Naive thymus-derived CD4-positive, alpha-beta T cell (primary cell): ENCODE measurements at places on chromosomes 12 and 14.

- no peak for DNase-seq
These were observed 124.5 kb downstream of the SLC8A3 start for GRCh38 chr14:70064136-70064865.

- no peak for DNase-seq
These were observed 406.4 kb downstream of the SNAPC1 start for GRCh38 chr14:62168564-62169155.

DNA sequence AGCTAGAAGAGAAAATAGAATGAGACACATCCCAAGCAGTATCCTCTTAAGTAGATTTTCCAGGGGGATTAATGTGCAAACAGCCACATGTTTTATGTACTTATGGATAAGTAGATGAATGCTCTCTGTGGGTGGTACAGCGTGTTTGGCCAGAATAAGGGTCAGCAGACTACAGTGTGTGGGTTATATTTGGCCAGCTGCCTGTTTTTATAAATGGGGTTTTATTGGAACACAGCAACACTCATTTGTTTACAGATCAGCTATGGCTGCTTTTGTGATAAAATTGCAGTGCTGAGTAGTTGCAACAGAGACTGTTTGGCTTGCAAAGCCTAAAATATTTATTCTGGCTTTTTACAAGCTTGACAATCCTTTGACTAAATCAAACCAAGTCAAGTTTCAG lies 780.2 kb upstream of the SEL1L start:
- no peak for DNase-seq

GRCh38 chr12:88552610-88553079 lies 27.6 kb downstream of the KITLG start:
- no peak for DNase-seq

- DNase-seq: no peak
These were observed 22.5 kb downstream of the TESC start for GRCh38 chr12:117076410-117077372.

- DNase-seq: no peak
These were observed 73.8 kb downstream of the NTF3 start for GRCh38 chr12:5505751-5506150.

DNA sequence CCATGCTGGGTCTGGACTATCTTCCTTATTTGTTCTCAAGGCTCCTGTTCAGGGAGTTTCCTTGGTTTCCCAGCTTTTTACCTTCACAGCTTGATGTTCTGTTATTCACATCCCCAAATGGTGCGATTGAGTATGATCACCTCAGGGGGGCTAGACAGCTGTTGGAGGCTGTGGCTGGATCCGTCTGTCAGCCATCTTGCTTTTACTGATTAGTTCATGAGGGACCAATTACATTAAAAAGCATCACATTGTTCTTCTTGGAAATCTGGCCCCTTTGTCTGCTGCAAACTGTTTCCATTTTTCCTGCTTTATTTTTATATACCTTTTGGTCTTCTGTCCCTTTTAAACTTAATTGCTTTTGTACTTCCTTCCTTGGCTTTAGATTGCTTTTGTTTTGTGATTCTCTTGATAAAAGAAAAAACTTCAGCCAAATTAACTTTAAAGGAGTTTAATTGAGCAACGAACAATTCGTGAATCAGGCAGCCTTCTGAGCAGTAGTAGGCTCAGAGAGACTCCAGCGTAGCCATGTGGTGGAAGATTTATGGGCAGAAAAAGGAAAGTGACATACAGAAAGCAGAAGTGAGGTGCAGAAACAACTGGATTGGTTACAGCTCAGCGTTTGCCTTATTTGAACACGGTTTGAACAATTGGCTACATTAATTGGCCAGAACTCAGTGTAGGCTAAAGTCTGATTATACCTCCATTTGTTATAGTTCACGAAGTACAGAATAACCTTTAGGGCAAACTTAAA lies 208.7 kb downstream of the AEBP2 start:
- DNase-seq: no peak

- DNase-seq: no peak
These were observed 11.0 kb downstream of the GPR135 start for GRCh38 chr14:59454139-59454538.

- no peak for DNase-seq
These were observed 24.3 kb upstream of the SMUG1 start for GRCh38 chr12:54213079-54213478.

- no peak for DNase-seq
These were observed 6.7 kb upstream of the VASH1 start for GRCh38 chr14:76754586-76754985.

- DNase-seq: no peak
These were observed 758.0 kb upstream of the USP15 start for GRCh38 chr12:61502179-61502578.

GRCh38 chr12:111607239-111607638 lies 8.1 kb upstream of the ATXN2 start:
- no peak for DNase-seq

GRCh38 chr14:34667007-34667406 lies 37.1 kb upstream of the SNX6 start:
- no peak for DNase-seq

GRCh38 chr12:50240096-50240791 lies 43.1 kb downstream of the LIMA1 start:
- DNase-seq: no peak

DNA sequence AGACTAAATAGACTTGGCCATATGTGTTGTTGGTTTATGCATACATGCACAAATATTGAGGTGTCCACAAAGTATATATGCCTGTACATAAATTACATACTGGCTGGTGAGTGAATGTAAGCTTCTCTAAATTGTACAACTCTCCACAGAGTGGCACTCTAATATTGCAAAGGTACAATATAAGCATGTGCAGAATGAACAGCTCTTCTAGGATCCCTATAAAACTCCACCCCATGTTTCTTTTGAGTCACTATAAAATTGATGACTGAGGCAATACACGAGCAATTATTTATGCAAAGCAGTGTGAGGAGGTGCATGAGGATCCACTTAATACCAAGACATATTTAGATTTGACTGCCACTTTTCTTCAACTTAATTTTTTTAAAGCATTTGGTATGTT lies 172.2 kb downstream of the NAV3 start:
- no peak for DNase-seq

DNA sequence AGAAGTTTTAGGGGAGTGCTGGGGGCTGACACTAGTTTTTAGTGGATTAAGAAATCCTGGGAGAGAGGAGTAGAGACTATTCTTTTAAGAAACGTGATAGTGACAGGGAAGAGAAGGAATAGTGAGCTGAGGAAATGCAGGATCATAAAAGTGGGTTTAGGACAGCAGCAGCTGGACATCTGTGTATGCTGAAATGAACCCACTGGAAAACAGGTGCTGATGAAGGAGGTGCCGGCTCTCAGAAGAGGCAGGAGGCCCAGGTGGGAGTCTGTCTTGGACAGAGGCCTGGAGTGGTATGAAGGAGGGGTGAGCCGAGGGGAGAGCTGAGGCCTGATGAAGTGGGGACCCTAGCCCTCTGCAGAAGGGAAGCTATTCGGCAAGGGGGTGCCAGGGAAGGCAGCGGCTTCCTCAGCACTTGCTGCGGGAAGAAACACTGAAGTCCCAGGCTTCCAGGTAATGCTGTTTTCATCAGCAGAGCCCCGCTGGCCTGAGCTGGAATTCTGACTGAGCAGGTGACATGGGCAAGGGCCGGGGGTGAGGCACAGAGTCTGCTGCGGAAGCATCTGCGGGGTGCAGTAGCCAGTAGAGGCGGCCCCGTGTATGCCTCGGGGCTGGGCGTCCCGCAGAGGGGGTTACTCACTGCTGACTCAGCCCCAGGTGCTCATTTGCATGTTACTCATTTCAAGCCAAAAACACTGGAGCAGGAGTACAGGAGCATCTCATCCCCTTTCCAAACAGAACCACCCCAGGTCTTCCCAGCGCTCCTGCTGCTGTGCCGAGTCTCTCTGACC lies 89.7 kb downstream of the TMCC3 start:
- no peak for DNase-seq

- no peak for DNase-seq
These were observed 3.4 kb upstream of the LRP6 start for GRCh38 chr12:12270226-12270625.

DNA sequence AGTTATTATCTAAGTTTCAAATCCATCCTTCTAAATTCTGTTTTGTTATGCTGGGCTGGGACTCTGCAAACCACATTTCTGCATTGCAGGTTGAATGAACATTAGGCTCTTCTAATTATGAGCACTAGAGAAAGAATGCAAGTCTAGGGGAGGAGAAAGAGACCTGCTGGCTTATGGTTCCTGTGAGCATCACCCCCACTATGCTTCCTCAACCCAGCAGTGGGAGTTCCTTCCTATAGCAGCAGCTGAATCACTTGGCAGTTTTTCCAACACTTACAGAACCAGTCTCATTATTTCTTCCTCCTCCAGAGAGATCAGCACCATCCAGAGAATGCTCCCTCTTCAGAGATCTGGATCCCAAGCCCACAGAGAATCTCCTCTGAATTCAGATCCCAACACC lies 297.7 kb upstream of the CLEC14A start:
- DNase-seq: no peak

DNA sequence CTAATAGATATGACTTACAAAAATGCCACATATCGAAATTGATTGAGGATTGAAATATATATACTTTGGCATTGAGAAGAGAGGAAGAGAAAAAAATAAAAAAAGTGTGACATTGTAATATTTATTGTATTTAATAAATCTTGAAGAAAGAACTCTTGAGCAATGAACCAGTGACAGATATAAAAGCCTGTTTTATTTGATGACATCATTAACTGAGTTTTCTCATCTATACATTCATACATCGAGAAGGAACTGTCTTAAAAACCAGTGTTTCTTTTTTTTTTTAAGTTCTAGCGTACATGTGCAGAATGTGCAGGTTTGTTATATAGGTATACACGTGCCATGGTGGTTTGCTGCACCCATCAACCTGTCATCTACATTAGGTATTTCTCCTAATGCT lies 368.2 kb downstream of the SNAPC1 start:
- DNase-seq: no peak

DNA sequence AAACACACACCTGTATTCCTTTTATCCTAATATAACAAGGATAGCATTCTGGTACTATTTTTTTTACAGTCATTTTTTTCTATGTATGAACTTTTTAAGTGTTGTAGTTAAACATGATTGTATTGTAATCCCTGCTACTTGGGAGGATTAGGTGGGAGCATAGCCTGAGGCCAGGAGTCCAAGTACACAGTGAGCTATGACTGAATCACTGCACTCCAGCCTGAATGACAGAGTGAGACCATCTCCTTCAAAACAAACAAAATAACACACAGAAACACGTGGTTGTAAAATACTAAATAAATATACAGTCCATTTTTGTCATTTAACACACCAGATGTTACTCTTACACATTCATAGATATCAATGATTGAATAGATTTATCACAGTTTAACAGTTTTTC lies 56.9 kb downstream of the MAP4K5 start:
- DNase-seq: no peak
